Kidney (tissue), 22 donors: ENCODE measurements at places on chromosomes 12 and 14. TPM values are rescaled to one million over a fixed set of nuclear protein-coding genes. Genes with fewer than 3 reads are reported as not detected.

Gene ST8SIA1
- 2.8 TPM for polyA plus RNA-seq

DNA sequence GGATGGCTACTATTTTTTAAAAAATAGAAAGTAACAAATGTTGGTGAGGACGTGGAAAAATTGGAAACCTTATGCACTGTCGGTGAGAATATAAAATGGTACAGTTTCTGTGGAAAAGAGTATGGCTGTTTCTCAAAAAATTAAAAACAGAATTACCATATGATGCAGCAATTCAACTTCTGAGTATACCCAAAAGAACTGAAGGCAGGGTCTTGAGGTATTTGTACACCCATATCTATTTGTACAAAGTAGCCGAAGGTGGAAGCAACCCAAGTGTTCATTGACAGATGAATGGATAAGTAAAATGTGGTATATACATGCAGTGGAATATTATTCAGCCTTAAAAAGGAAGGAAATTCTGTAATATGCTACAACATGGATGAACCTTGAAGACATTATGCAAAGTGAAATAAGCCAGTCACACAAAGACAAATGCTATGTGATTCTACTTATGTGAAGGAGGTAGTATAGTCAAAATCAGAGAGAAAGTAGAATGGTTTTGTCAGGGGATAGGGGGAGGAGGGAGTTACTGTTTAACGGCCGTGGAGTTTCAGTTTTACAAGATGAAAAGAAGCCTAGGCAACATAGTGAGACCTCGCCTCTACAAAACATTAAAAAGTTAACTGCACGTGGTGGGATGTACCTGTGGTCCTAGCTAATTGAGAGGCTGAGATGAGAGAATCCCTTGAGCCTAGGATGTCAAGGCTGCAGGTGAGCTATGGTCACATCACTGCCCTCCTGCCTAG is 38.4 kb upstream of the CCT2 start:
- no peak for DNase-seq

Gene KLRD1
- 0.37 TPM for polyA plus RNA-seq

- no peak for DNase-seq
Observed at GRCh38 chr12:117105902-117106301, 6.7 kb upstream of the TESC start.

GRCh38 chr12:70983692-70984091 is 63.2 kb upstream of the PTPRR start:
- DNase-seq = no peak

Gene INHBC
- not detected for polyA plus RNA-seq

DNA sequence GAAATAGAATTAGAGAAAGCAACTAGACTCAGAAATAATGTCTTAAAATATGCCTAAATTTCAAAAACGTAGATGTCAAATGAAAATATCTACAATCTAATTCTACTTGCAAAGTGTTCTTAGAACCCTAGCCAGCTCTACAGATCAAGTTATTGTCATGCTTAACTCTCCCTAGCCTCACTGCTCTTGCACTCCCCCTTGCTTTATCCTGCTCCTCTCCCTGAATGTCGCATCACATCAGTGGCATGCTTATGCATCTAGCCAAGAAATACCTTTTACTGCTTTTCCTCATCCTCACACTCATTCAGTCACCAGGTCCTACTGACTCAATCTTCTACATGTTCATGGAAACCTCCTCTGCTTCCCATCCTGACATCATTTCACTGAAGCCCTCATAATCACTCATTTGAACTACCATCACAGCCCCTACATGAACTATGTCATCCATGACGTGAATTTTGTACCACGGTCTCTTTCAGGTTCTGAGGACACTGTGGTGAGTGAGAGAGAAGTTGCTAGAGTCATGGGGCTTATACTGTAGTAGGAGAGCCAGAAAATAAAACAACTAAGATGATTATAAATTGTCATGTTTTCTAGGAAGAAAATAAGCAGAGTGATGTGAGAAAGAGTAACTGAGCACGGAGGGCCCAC is 22.6 kb upstream of the CRACR2A start:
- no peak for DNase-seq

- peak; percentile 39 for DNase-seq
Observed at GRCh38 chr14:99401621-99402284, 78.9 kb downstream of the SETD3 start.

DNA sequence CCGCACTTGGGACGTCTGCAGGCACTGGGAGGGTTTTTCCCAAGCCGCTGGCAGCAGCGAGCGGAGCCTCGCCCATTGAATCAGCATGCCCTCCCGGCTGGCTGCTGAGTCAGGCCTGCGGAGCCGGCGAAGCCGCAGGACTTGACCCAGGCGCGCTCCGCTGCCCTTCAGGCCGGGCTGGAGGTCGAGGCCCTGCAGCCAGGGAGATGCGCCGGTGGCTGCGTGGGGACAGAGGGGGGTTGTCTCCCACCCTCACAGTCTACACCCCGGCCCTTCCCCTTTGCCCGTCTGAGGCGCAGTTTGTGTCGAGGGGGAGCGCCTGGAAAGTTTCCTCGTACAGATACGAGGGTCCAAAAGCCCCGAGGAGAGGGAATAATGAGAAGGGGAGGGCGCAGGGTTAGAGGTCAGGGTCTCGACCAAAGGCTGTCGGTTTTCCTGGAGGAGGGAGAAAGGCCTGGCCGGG is 759 bp upstream of the KLC1 start:
- peak; percentile 62 for DNase-seq

DNA sequence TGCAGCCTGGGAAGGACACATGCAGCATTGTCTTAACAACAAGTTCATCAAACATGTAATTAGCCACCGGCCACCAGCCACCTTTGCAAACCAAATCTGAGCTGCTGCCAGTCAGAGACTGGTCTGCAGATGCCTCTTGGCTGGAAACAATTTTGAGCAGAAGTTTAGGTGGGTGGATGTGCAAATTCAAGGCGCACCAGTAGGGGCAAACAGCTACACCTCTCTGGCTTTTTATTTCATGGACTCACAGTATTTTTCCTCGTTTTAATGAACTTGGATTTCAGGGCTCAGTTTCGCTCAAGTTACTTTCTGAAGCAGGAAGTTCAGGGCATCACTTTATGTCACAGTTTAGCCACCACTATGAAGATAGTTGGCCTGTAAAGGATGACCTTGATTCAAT is 94.3 kb downstream of the OTX2 start:
- no peak for DNase-seq

Gene VPS33A
- 11.1 TPM for polyA plus RNA-seq

DNA sequence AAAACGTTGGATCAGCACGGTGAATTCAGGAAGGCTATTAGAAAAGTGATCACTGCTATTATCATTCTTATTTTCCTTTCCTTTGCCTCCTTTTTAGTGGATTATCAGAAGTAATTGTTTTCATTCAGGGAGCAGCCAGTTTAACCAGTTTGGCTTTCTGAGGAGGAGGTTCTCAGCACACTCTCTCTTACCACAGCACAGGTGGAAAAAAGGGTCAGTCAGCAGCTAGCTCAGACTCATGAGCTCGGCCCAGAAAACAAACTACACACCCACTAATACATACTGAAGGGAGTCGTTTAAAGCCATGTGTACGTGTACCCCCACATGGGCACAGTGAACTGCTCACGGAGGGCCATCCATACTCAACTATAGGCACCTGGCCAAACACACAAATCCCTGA is 23.2 kb upstream of the MAGOHB start:
- no peak for DNase-seq

Gene CYP27B1
- 33.4 TPM for polyA plus RNA-seq

DNA sequence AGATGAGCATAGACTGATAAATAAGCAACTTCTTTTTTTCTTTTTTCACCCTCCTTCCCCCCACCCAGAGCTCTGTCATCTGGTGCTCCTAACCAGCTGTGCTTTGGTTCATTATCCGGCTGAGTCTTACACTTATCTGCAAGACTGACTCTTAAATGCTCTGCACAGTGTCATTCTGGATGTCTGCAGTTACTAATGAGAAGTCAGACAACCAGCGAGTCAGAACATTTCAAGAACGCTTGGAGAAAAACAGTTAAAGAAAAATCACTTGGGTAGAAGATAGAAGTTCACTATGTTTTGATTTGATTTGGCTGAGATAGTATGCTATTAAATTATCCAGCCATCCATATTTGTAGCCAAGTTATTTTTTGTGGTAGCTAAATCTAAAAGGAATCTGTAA is 328.9 kb upstream of the PRICKLE1 start:
- no peak for DNase-seq

DNA sequence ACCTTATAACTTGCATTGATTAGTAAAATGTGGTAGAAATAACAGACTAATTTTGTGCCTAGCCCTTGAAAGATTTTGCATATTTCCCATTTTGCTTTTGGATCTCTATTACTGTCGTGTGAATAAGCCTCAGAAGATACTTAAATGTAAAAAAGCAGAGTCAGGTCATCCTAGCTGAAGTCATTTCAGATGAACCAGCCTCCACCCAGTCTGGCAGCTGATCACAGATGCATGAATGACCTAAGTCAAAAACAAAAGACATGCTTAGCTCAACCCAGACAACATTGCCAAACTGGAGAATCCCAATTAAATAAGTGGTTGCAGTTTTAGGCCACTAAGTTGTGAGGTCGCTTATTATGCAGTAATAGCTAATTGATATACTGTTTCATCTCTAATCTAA is 349.9 kb downstream of the C12orf50 start:
- DNase-seq = no peak

- no peak for DNase-seq
Observed at GRCh38 chr14:58899317-58899713, 261.6 kb downstream of the DACT1 start.

Gene TDRD9
- 1.6 TPM for polyA plus RNA-seq

Gene GRIP1
- 3.9 TPM for polyA plus RNA-seq

- peak; percentile 99 for DNase-seq
Observed at GRCh38 chr12:52032804-52033445, 18.3 kb upstream of the NR4A1 start.

- no peak for DNase-seq
Observed at GRCh38 chr14:93267149-93267711, 60.2 kb downstream of the UBR7 start.

Gene SLC39A2
- not detected for polyA plus RNA-seq

Gene LTBR
- 77.8 TPM for polyA plus RNA-seq

- DNase-seq = no peak
Observed at GRCh38 chr12:25585021-25585523, 32.0 kb upstream of the LMNTD1 start.

GRCh38 chr14:94971750-94972149 is 185.6 kb downstream of the DICER1 start:
- no peak for DNase-seq

- DNase-seq = peak; percentile 19
Observed at GRCh38 chr12:116736962-116737773, 701 bp downstream of the SPRING1 start.

GRCh38 chr12:56601503-56601902 is 28.6 kb downstream of the BAZ2A start:
- DNase-seq = no peak

DNA sequence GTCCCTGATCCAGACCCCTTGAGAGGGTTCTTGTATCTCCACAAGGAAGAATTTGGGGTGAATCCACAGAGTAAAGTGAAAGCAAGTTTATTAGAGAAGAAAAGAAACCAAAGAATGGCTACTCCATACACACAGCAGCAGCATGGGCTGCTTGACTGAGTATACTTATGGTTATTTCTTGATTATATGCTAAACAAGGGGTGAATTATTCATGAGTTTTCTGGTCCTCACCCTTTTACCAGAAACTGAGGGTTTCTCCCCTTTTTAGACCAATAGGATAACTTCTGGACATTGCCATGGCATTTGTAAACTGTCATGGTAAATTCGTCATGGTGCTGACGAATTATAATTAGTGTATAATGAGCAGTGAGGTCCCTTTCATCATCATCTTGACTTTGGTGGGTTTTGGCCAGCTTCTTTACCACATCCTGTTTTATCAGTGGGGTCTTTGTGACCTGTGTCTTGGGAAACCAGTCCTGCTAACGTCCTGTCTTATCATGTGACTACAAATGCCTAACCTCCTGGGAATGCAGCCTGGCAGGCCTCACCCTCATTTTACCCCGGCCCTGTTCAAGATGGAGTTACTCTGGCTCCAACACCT is 121.9 kb downstream of the SPTSSA start:
- DNase-seq = no peak

DNA sequence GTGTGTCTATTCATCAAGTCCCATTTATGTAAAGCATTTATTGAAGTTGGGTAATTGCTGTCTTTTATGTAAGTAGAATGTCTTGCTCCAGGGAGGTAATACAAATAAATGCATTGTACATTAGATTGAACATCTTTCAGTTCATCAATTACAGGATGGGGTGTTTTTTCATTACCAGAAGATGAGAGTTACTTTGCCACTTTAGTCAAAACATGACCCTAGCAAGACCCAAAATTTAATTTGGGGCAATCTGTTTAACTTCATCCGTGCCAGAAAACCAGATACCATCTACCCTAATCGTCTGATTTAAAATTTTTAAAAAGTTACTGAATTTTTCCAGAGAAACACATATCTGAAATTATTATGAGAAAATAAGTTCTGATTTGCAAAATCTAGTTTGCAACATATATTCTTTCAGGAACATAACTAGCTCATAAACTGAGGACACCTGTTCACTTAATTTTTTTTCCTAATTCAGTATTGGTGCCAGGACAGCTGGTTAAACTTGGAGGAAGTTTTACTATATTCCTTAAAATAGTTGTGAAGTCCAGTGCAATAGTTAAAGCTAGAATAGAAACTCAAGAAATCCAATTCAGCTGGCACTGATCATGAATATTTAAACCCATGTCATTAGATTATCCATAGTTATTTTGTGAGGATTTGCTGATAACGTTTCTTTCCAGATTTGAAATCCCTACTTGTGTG is 114.5 kb downstream of the SRGAP1 start:
- DNase-seq = no peak

Gene KRT83
- not detected for polyA plus RNA-seq

Gene TSPAN11
- 1.3 TPM for polyA plus RNA-seq

DNA sequence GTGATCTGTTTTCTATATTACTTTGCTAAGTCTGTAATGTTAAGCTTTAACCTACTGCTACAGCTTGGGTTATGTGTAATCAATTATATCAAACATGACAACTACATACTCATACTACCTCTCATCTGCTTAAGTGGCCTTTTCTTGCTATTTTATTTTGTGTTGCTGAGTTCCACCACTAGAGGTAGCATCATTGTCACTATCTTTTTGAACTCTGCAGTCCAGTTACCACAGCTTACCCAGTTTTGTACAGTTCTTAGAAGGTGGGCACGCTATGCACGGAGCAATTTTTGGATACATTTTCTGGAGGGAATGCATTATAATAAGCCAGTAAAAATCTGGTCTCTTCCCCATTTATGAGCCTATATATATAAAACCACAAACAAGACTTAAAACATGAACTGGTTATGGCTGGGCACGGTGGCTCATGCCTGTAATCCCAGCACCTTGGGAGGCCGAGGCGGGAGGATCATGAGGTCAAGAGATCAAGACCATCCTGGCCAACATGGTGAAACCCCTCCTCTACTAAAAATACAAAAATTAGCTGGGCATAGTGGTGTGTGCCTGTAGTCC is 48.5 kb downstream of the SAV1 start:
- peak; percentile 47 for DNase-seq

GRCh38 chr14:58629281-58629680 is 8.5 kb upstream of the DACT1 start:
- DNase-seq = no peak

- no peak for DNase-seq
Observed at GRCh38 chr14:50357124-50357523, 39.6 kb downstream of the CDKL1 start.

Gene FSCB
- polyA plus RNA-seq = not detected
